ENCODE measurements at places on chromosomes 11 and 22.

DNA sequence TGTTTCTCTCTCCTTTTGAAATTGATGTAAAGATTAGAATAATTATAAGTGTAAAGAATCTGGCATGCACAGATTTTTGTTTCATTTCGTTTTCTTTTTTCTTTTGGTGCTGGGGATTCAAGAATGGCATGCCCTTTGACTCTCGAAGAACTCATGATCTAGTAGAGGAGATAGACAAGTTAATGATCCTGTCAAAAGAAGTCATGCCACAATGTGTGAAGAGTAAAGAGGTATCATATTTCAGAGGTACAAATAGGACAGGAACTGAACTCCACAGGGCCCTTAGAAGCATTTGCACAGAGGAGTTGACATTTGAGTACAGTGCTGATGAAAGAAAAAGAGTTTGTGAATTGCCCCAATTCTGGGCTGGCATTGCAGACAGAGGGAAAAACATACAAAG, 708.0 kb upstream of the ARHGAP42 start:
- DNase-seq: no peak

GRCh38 chr11:22115470-22116029, 77.3 kb upstream of the ANO5 start:
- DNase-seq: no peak

DNA sequence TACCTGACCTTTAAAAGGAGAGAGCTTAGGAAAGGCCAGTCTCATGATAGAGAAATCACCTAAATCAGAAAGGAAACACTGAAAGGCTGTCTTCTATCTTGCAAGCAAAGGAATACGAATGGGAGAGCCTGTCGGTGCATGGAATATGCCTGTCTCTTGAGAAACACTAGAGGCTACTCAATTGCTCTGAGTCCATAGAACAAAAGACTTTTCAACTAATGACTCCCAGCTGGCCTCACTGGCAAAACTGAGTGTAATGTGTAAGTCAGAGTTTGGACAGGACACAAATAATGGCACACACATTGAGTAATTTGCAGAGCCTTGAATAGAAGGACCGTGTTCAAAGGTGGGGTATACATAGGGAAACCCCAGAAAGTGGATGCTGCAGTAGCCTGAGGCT, 171.0 kb upstream of the ARHGAP20 start:
- DNase-seq: no peak

GRCh38 chr22:49936973-49937757, 18.7 kb downstream of the CRELD2 start:
- peak; percentile 32 for DNase-seq

- DNase-seq: no peak
These were observed 14.4 kb downstream of the NUP98 start for GRCh38 chr11:3782963-3783362.

Measured in OCI-LY7 (cell line).